ENCODE measurements at places on chromosomes 16 and 17. TPM values are rescaled to one million over a fixed set of nuclear protein-coding genes. Genes with fewer than 3 reads are reported as not detected.
A peak's percentile ranks its signal among the peaks of the same experiment; 100 is the strongest.

GRCh38 chr16:27773344-27773743, 223.4 kb downstream of the KATNIP start:
- no peak for DNase-seq

DNA sequence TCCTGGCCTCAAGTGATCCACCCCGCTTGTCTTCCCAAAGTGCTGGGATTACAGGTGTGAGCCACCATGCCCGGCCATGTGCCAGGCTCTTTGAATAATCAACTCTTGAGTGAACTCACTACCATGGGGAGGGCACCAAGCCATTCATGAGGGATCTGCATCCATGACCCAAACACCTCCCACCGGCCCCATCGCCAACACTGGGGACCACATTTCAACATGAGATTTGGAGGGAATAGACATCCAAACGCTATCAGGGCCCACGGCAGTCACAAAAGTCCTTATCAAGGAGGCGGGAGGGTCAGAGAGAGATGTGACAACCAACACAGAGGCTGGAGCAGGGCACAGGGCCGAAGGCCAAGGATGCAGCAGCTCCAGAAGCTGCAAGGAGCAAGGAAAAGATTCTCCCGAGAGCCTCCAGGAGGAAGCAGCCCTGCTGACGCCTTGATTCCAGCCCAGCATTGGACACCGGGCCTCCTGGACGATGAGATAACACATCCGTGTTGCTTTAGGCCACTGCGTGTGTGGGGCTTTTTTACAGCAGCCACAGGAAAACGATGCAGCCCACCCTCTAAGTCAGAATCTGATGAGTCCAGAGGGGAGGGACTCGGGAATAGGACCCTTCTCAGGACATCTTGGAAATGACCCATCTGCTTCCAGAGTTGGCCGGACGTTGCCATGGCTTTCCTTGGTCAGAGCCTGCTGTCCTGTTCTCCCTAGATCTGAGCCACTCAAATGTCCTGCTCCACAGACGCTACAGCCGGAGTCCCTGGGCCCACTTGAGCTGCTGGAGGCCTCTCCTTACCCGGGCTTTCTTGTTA, 47.3 kb upstream of the CMIP start:
- no peak for DNase-seq

GRCh38 chr16:63806794-63807506, 1314.9 kb downstream of the CDH11 start:
- no peak for DNase-seq

- peak; percentile 45 for DNase-seq
Measured at GRCh38 chr16:28317040-28317880, 24.9 kb downstream of the SBK1 start.

GRCh38 chr17:79670537-79671084, 59.8 kb upstream of the RBFOX3 start:
- DNase-seq: no peak

GRCh38 chr17:55969562-55970324, 183.5 kb upstream of the ANKFN1 start:
- no peak for DNase-seq

DNA sequence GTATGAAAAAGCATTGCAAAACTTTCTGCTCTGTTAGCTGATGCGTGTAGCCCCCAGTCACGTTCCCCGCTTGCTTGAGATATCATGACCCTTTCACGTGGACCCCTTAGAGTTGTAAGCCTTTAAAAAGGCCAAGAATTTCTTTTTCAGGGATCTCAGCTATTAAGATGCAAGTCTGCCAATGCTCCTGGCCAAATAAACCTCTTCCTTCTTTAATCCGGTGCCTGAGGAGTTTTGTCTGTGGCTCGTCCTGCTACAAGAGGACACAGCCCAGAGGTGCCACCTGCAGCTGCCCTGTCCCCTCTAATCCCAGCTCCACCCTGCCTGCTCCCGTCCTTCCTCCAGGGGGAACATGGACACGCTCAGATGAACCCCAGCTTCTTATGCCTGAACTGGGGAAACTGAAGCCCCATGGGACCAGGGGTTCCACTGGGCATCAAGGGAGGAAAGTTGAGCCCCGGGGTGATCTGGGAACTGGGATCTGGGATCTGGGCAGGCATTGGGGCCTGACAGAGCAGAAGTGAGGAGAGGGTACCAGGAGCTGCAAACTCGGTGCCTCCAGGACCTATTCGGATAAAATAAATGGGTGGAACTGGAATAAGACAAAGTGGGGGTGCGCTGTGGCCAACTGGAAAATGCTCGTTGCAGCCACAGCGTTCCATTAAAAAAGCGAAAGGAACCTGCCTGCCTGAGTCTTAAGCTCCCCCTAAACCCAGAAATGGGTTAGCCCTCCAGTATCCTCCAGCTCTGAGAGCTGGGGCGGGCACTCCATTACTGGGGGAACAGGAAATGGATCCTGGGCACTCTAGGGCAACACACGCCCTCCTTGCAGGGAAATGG, 19.7 kb downstream of the QPRT start:
- no peak for DNase-seq

PRSS21 gene
- total RNA-seq: not detected

FNDC8 gene
- not detected for total RNA-seq

OTOP2 gene
- not detected for total RNA-seq

KRT34 gene
- total RNA-seq: 0.31 TPM

Data from A172 (cell line).